ENCODE measurements at places on chromosomes 5 and 9. TPM values are rescaled to one million over a fixed set of nuclear protein-coding genes. Genes with fewer than 3 reads are reported as not detected.

QRFP gene
- total RNA-seq, result not detected

RANBP3L gene
- not detected for total RNA-seq

DNAH5 gene
- total RNA-seq, result not detected

CDKN2B-AS1 gene
- 0.41 TPM for total RNA-seq

COL27A1 gene
- total RNA-seq, result 9.7 TPM

SMARCA2 gene
- 99.4 TPM for total RNA-seq

GRCh38 chr5:38022631-38023030, 182.8 kb upstream of the GDNF start:
- DNase-seq, result no peak

- DNase-seq, result no peak
Measured at GRCh38 chr9:114112325-114112724, 13.2 kb upstream of the KIF12 start.

DNA sequence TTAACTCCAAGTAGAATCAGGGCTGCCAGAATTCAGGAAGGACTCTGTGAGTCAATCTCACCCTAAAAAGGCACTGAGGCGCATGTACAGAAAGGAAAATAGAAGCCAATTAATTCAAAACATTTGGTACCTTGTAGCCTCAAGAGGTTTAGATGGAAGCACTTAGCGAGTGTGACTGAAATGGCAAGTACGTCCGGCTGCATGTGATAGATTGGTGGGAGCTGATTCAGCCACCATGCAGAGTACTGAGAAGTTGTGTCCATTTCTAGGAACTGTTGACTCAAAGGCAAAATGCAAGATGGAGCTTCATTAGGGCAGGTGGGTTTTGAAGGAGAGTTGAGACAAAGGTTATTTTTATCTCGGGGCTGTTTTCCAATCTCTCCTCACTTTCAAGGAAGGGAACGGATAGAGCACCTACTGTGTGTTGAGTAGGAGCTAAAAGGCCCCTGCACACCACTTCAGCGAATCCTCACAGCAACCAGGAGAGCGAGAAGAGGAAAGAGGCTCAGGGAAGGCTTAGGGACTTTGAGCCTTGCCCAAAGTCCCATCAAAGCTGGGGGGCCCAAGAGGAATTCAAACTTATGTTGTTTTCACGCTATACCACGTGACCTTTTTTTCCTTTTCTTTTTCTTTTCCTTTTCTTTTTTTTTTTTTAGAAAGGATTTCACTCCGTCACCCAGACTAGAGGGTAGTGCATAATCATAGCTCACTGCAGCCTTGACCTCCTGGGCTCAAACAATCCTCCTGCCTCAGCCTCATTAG, 34.6 kb upstream of the CPEB4 start:
- DNase-seq, result peak; percentile 12

- DNase-seq, result no peak
Measured at GRCh38 chr5:57705769-57706168, 223.2 kb upstream of the ACTBL2 start.

DNA sequence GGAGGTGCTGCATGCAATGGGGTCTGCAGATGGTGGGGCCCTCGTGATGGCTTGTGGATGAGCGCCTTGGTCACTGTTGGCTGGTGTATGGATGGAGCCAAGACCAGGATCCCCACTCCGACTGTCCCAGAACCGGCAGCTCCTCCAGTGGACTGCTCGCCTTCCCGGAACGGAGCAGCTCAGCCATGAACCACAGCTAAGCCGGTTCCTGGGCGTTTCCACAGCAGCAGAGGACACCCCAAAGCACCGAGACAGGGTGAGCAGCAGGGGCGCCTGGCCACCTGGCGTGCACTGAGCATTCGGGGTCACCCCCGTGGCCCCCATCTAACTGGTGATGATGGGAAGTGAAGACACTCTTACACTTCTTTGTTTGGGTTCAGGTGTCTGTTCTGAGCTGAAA, 26.1 kb downstream of the CCDC187 start:
- DNase-seq, result no peak

DNA sequence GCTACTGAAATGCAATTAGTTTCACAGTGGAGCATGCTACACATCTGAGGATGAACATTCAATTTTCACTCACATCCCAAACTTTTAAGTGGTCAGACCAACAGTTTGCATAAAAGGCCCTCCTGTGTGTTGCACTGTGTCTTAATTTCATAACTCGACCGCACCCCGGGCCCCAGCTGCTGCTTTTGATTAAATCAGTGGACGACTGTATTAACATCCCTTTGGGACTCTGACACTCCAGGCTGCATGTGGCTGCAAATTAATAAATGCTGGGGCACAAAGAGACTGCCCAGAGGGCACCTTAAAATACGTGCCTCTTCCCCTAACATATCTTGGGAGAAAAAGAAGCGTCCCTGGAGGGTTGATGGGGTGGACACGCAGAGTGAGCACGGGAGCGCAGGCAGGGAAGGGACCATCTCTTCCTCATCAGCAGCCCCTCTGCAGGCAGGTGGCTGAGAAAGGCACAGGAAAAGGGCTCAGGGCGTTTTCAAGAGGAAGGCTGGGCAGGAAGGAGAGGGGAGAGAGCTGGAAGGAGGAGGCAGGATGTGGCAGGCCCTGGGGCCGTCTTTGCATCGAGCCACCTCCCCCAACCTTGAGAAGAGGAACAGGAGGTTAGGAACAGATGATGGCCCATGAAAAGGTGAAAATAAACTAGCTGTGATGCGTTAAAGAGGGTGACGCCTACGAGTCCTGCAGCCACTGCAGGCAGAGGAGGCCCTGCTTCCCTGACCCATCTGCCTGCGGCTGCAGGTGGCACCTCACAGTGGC, 18.6 kb downstream of the MED10 start:
- peak; percentile 43 for DNase-seq

DNA sequence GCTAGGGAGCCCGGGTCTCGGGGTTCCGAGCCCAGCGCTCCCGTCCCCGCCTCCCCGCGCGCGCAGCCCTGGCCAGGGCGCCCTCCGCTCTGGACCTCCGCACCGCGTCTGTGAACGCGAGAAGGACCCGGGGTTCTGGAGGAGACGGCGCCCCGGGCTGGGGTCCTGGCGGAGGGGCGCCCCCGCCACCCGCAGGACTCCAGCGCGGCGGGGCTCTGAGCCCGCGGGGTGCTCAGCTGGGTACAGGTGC, 431 bp downstream of the TMOD1 start:
- DNase-seq, result no peak

DNA sequence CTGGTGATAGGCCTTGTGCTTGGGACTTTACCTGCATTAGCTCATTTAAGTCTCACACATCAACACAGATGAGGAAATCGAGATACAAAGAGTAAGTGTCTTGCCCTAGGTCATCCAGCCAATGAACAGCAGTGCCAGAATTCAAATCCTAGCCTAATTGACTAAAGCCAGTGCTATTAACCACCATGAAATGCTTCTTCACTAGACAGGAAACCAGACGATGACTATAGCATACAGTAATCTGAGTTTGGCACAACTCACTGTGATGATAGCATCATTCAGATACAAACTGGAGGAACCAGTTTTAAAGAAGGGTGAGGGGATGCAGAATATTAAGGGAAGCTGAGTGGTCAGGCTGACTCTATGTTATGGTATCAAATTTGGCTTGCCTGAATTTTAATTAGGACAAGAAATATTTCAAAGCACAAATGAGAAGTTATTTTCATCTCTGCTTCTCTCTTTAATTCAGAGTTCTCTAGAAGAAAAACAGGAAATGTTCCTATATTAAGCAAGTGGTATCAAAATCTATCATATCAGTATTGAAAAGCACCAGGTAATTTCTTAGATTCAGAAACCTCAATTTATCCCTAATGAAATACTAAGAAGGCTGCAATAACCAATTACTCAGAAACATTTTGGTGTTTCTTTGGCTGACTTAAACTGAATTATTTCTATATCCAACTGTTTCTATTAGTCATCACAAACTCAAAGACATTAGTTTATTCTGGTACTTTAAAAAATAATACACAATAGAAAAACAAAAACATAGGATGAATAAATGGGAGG, 147.0 kb upstream of the RASA1 start:
- peak; percentile 48 for DNase-seq

DNA sequence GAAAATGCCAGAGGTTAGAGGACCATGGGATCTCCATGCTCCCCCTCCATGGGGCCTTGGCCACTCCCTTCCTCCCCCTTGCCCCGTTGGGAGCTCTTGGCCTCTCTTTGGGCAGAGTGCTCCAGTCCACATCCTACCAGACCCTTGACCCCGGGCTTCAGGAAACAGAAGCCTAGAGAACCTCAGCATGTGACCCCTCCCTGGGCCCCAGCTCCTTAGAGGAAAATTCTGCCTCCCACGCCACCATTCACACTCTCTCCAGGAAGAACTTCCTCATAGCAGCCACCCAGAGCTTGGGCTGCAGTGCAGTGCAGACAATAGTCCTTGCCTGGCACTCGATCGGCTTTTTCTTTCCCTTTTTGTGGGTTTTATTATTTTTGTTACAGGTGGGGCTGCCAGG, 6.0 kb downstream of the LHX6 start:
- DNase-seq, result no peak

GRCh38 chr5:126939887-126940286, 90.5 kb downstream of the MARCHF3 start:
- no peak for DNase-seq

DNA sequence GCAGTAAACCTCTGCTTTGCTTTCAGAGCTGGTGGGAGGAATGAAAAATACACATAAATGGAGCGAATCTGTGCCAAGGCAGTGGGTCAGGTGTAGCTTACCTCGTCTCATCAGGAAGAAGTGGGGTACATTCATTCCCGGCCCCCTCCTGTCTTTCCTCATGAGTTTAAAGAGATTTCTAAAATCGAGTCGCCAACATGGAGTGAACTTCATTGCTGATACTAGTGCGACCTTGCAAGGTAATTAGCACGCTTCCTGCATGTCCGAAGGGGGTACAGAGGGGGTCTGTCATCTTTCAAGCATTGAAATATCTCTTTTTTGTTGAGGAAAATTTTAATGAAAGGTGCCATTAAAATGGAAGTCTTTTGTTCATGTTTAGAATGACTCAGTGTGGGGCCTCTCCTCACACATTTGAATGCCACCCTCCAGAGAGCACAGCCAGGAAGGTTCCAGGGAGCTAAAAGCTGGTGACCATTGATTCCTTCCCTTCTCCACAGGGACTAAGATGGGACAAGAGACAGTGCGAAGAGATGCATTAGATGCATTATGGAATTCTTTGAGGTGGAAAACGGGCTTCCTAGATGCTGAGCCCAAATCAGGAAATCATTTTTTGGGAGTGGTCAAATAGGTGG, 114.2 kb downstream of the IRX1 start:
- no peak for DNase-seq

GRCh38 chr5:143646961-143647360, 165.0 kb upstream of the HMHB1 start:
- no peak for DNase-seq

GRCh38 chr9:90965226-90966030, 163.8 kb downstream of the SYK start:
- DNase-seq, result no peak

DNA sequence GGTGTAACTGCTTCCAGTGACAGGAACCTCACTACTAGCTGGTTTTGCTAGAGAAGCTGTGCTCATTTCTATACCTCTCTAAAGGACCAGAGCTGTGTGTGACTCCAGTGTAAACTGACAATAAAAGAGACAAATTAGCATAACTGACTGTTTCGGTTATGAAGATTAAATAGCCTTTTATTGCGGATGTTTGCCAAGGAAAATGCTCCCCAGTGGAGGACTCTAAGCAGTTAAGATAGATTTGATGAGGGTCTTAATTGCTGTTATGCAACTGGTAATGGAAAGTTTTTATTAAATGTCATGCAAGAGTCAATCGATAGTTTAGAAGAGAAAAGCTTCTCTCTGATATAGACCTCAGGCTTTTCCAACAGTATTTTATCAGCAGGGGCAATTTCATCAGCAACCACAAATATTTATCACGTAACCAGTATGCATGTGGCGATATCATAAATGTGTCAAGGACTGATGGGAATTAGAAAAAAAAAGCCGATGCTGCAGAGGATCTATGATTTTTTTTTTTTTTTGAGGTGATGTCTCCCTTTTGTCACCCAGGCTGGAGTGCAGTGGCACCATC, 275.2 kb upstream of the DMAC1 start:
- DNase-seq, result no peak

GRCh38 chr5:142235050-142235797, 89.6 kb downstream of the SPRY4 start:
- peak; percentile 58 for DNase-seq

- DNase-seq, result no peak
Measured at GRCh38 chr5:126383246-126383645, 40.0 kb upstream of the GRAMD2B start.

- no peak for DNase-seq
Measured at GRCh38 chr5:145796318-145796717, 38.8 kb downstream of the PRELID2 start.

All from activated CD8-positive, alpha-beta T cell treated with anti-CD3 and anti-CD28 coated beads for 36 hours (primary cell).